ENCODE measurements at places on chromosomes 6 and 20.

DNA sequence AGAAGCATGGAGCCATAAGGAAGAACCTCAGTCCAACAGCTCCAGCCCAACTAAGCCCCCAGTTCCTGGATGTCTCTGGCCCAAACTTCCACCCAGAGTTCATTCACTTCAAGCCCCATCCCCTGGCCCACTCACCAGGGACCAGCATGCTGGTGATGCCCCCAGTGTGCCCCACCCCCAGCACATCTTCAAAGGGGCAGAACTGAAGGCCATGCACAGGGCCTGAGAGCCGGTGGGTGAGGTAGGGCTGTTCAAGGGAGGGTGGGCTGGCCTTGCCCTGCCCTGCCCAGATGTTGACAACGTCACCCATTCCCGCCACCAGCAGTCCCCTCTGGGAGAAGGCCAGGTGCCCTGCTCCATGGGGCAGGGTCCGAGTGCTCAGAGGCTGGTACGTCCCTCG, 3.6 kb downstream of the B3GALT4 start:
- DNase-seq, result no peak

GRCh38 chr20:63230800-63231268, 4.9 kb upstream of the BIRC7 start:
- DNase-seq, result no peak

DNA sequence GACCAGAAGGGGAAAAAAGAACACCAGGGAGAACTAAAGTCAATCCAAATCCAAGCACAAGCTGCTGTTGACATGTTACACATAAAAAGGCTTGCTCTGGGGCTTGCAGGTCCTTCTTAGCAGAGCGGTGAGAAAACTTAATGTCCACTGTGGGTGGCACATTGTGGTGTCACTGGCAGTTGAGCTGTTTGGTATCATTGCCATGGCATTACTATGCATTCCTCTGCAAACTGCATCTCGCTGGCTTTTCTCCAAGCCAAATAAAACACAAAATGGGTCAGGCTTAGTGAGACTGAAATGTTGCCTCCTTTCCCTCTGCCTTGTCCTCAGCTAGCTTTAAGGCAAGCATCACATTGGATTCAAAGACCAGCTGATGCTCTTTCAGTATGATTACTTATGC, 40.9 kb downstream of the LY86 start:
- DNase-seq, result no peak

- DNase-seq, result no peak
Measured at GRCh38 chr20:16474363-16474762, 98.9 kb downstream of the KIF16B start.

GRCh38 chr20:23668477-23668951, 20.3 kb downstream of the CST4 start:
- peak; percentile 8 for DNase-seq

DNA sequence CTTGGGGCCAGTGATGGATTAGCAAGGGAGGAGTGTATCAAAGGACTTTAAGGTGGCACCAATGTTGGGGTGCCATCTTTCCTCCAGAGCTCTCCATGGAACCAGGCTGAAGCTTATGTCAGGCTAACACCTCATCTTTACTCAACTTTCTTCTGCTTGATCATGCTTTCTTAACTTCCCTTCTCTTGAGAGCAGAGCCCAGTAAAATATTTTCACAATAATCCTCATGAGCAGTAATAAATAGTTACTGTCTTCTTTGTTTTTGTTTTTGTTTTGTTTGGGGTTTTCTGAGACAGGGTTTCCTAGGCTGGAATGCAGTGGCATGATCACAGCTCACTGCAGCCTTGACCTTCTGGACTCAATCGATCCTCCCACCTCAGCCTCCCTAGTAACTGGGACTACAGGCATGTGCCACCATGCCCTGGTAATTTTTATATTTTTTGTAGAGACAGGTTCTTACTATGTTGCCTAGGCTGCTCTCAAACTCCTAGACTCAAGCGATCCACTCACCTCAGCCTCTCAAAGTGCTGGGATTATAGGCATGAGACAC, 127.9 kb upstream of the TOP1 start:
- no peak for DNase-seq

DNA sequence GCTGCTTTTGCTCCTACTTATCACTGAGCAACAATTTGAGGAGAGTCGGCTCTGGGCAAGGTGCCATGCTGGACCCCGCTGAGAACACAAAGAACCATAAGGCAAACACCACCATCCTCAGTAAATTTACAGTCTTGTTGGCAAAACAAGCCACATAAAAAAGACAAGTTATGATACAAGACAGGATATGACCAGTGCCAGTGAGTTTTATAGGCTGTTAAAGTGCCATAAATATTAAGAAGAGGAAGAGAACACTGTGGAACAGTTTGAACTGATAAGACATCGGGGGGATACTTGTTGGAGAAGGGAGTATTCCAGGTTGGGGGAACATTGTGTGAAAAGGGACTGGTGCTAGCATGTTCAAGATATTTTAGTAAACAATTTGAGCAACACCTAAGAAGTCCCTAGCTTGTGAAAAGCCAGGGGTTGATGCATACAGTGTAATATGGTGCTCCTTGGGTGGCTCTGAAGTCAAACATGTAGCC, 25.3 kb upstream of the RIPOR2 start:
- DNase-seq, result no peak

GRCh38 chr6:85143676-85144075, 306.2 kb upstream of the NT5E start:
- DNase-seq, result no peak

DNA sequence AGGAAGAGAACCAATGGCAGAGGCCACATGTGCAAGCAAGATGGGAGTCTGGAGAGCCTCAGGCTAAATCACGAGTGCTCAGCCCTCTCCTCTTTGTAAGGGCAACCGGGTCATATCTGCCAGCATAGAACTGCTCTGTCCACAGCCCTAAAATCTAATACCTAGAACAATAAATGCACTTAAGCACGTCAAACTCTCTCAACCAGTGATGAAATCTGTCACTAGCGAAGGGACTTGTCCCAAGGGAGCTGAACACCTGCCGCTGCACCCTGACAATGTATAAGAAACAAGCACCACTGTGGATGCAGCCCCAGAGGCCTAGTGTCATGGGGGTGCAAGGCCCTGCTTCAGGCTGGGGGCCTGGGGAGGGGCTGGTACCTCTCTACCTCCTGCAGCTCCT, 82.5 kb downstream of the PRL start:
- DNase-seq, result no peak

DNA sequence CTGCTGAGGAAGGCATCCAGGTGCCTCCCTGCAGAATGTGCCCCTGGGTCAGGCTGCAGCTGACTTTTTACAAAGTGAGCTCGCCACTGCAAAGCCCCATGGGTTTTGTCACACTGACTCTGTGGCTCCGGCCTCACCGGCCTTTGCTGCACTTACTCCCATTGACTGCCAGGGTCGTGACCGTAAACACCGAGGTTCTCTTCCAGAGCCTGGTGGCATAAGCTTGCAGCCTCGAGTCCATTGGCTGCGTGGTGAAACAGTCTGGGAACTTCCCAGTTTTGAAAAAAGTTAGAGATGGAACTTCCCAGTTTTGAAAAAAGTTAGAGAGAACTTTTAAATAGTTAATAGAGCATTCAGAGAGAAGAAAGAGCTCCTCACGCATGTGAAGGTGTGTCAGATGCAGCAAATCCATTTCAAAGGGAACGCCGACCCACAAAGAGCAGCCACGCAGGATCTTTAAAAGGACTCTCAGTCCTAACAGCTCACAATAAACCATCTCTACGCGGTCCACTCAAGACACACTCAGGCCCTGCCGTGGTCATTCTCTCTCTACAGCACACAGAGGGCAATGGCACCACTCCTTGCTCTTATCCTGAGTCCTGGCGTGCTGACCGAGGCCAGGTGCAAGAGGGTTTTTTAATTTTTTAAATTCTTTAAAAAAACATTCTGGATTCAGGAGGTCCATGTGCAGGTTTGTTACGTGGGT, 12.8 kb downstream of the RAMACL start:
- no peak for DNase-seq

- no peak for DNase-seq
Measured at GRCh38 chr6:87824958-87825491, 123.0 kb upstream of the AKIRIN2 start.

DNA sequence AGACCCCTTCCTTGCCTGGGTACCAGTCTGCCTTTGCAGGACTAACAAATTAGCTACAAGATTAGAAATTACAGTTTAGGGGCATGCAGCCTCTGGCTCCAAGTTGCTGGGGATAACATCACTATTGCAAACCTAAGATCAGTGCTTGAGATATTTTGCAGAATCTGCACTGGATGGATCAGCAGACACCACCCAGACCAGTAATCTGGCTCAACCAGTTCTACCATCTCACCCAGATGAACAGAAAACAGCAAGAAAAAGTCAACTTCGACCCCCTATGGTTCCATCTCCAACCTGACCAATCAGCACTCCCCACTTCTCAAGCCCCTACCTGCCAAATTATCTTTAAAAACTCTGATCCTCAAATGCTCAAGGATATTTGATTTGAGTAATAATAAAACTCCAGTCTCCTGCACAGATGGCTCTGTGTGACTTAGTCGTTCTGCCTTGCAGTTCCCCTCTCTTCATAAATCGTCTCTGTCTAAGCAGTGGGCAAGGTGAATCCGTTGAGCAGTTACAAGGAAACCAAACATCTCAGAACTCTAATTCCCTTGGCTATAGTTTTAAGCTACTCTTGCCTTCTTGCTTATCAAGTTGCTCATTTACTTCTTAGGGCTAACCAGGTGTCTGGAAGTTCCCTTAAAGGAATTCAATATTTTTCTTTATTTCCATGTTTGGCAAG, 16.1 kb upstream of the LMBRD1 start:
- DNase-seq, result no peak

DNA sequence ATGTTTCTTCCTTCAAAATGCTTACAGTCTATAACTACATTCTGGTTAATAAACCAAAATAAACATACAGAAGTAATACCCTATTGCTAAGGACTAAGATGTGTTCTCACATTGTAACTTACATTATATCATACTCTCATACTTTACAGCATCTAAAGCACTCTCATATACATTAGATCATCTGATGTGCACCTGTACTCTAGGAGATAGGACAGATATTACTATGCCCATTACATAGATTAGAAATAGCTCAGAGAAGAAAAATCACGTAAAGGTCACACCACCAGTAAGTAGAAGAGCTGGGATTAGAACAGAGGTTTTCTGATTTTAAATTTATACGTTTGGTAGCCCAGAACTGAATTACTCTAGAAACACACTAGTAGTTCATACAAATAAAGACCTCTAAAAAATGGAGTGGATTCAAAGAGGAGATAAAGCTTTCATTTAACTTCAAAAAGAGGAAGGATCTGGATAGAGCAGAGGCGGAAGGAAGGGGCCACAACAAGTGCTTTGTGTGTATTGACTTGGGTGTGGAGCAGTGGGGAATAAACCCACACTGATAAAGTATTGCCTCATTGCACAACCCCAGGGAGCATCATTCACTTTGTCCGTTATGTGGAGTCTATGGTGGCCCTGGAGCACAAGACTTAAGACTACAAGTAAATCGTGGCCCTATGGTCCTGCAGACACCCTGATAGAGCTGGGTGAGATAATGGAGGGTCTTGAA, 30.9 kb downstream of the SLC2A12 start:
- no peak for DNase-seq

- DNase-seq, result no peak
Measured at GRCh38 chr20:6768228-6769140, 998 bp downstream of the BMP2 start.

GRCh38 chr6:25027221-25027916, 91.6 kb upstream of the RIPOR2 start:
- DNase-seq, result no peak

DNA sequence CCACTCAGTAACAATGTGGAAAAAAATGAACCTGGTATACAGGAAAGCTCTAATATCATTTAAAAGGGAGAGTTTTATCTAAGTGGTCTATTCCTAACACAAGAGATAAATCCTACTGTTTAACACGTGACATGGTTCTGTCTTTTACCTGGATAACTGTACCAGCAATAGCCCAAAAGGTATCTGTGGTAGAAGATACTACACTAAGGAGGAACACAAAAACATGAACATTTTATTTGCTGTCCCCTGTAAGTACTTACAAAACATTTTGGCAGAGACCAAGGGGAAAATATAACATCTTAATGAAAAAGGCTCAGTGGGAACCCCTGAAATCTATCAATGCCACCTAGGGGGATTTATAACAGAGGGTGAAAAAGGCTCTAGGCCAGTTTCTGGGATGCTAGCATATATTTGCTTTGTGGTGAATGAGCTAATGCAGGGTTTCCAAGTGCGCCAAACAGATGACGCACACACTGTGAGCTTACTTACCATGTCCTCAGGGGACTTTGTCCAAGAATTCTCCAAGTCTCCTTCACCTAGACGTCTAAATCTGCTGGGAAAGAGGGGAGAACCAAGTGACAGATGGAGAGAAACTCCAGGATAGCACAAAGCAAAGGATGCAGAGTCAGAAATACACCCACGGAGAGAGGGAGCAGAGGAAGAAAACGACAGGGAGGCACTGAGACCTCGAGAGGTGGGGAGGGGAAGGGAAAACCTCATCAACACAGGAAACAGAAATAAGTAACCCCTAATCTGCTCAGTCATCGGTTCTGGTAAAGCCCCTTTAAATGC, 147.9 kb upstream of the PRND start:
- no peak for DNase-seq

GRCh38 chr6:82182756-82183155, 64.8 kb downstream of the IBTK start:
- peak; percentile 29 for DNase-seq

- DNase-seq, result no peak
Measured at GRCh38 chr20:35503281-35503680, 26.2 kb downstream of the C20orf173 start.
